ENCODE measurements at places on chromosomes 6 and 20. TPM values are rescaled to one million over a fixed set of nuclear protein-coding genes. Genes with fewer than 3 reads are reported as not detected.

DNA sequence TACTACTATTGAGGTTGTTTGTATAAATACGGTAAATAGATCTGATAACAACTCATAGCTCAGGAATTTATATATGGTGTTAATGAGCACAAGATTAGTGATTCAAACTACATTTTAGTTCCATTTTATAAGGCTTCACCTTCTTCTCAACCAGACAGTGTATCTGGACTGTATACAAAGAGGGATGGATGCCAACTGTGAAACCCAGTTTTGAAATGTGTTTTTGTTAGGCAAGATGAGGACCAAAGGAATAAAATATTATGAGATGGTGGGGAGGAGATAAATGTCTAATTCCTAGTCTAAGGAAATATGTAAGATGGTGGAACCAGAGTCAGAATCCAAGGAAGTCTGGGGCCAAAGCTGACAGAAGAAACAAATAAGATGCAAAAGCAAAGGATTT is 329.0 kb downstream of the GRIK2 start:
- DNase-seq = no peak

DNA sequence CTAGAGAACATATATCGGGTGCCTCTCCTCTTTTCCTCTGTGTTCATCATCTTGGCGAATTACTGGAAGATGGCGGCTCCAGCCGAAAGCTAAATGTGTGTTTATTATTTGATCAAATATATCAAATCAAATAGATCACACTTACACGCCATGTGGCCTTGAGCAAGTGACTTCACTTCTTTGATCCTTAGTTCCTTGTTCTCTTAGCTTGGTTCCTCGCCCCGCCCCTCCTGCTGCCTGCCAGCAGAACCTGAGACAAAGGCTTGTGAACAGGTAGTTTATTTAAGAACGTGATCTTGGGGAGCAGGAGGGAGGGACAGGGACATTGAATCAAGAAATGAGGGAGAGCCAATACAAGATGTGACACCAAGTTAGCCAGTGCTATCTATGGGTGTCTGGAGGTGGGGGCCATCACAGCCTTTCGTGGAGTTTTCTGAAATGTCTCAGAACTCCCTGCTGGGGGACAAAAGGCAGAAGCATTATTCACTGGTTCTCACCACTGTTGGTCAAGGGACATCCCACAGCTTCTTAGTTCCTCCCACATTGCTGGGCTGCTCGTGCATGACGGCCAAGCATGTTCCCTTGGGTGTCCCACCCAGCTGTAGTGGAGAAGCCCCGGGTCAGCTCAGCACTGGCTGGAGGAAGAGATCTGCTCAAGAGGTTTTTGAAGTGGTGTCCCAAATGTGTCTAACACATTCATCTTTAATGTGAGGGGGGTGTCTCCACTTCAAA is 44.9 kb upstream of the RNF24 start:
- no peak for DNase-seq

DNA sequence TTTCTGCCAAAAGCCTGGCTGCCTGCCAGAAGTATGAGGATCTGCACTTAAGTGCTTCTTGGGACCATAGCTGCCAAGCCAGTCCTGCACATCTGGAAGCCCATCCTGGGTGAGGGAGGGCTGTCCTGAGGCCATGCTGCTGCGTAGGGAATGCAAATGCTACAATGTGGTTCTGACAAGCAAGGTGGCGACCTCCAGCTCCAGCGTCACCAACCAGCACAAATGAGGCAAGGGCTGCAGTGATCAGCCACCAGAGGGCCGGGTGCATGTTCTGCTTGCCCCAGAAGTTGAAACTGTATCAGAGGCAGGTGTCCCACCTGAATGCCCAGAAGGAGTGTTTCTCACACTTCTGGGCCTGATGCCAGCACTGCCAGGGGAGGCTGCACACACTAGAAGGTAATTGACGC is 99.1 kb upstream of the KCNQ5 start:
- no peak for DNase-seq

GRCh38 chr6:1087154-1087843 is 224.6 kb upstream of the FOXQ1 start:
- DNase-seq = no peak

DNA sequence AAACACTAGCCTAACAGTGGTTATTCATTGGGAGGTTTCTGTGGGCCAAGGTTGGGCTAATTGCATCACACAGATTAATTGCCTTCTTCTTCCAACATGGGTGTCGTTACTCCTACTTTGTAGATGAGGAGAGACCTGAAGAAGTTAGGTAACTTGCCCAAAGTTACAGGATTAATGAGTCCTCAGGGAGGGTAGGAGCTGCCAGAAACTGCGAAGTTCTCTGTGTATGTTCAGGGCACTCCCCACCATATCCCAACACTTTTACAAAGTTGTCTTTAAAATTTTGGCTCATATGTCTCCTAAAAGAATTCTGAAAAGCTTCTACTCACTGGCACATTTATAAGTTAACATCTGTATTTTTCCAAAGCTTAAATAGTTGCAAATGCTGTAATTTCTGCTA is 323.5 kb upstream of the HSF2 start:
- DNase-seq = no peak

DNA sequence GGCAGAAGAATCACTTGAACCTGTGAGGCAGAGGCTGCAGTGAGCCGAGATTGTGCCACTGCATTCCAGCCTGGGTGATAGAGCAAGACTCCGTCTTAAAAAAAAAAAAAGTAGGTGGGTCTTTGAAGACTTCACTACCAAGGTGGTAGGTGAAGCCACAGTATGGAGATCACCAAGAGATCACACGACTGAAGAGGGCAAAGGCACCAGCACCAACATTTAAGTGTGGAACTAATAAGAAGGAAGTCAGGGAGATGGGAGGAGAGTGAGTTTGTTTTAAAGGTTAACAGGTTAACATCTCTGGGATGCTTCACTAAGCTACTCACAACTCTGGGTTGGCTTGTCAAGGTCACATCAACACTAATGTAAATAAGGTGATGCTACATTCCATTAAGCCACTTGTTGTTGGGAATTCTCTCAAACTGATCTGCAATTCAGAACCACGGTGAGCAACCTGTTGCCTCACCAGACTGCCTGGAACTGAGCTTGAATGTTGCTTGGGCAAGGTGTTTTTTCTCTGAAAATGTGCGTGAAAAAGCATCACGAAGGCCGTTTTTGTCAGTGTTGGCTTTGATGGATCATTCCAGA is 48.7 kb downstream of the KCTD20 start:
- DNase-seq = peak; percentile 31

- no peak for DNase-seq
Measured at GRCh38 chr6:9532621-9533557, 882.0 kb downstream of the TFAP2A start.

GRCh38 chr6:127148511-127148910 is 30.0 kb downstream of the RSPO3 start:
- DNase-seq = no peak

DNA sequence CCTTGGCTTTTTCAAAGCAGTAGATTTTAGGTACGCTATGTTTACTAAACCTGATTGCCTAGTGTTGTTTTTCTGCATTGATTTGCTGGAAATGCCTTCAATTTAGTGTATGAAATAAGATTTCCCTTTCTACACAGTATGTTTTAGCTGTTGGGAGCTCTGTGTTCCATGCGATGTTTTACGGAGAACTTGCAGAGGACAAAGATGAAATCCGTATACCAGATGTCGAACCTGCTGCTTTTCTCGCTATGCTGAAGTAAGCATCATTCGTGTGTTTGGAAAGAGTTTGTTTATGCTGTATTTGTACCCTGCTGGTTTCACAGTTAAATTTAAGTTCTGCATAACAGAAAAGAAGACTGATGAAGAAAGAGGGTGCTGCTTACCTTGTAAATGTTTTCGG is 1.9 kb downstream of the BTBD3 start:
- DNase-seq = no peak

DNA sequence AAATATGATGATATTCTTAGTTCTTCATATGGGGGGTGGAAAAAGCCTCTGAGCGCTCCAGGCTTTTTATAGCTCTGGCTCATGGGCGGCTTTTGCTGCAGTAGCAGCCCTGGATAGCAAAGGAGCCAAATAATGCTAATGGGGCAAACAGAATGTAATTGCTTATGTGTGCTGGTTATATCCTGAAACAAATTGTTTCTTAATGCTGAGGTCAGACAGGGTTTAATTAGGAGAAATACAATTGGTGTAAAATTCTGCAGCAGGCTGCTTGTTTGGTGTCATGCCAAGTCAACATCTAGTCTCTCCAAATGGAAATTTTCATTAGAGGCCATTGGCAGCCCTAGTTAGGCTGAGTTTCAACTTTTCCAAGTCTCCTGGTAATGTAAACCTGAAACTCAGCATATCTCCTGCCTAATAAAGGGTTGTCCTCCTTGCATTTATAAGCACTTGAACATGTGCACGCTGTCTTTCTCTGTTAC is 530.1 kb upstream of the NOX3 start:
- no peak for DNase-seq

DNA sequence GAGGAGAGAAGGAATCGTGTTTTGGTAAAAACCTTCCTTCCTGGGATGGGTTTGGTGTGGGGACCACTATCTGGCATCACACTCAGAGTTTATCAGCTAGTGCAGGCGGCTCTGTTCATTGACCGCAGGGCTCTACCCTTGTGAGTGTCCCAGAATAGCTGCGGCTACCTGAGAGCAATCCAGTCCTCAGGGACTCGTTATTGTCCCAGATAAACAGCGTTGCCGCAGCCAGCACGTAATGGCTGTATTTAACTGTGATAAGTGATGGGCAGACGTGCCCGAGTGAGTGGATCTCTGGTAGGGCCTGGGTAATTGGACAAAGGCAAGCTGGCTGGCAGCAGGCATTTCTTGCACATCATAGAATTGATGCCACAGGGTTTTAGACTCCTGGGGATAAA is 163.3 kb downstream of the SOBP start:
- DNase-seq = no peak

DNA sequence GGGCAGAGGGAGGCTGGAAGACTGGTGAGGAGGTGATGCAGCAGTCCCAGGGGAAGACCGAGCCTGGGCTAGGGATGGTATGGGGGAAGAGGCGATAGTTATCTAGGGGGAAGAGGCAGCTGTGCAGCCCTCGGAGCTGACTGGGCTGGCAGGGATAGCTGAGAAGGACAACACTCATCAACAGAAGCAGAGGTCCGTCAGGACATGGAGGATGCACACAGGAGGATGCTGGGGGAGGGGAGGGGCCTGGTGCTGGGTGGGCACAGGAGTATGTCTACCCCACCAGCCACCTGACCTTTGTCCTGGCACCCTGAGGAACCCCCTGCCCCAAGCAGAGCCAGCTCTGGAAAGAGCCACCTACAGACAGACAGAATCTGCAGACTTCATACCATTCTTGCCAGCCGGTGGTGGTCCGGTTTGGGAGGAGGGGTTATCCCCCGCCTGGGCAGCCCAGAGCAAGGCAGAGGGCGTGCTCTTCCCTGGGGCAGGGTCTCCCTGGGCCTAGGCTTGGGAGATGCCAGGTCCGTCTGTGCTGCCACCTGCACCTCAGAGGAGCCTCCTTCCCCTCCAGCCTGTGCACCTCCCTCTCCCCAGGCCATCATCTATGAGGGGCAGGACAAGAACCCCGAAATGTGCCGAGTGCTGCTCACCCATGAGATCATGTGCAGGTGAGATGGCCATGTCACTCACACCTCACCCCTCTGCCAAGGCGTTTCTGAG is 14.9 kb downstream of the EBF4 start:
- DNase-seq = no peak

- DNase-seq = no peak
Measured at GRCh38 chr20:2834401-2835110, 5.9 kb downstream of the PCED1A start.

- no peak for DNase-seq
Measured at GRCh38 chr6:161674930-161675682, 401.2 kb upstream of the AGPAT4 start.

DNA sequence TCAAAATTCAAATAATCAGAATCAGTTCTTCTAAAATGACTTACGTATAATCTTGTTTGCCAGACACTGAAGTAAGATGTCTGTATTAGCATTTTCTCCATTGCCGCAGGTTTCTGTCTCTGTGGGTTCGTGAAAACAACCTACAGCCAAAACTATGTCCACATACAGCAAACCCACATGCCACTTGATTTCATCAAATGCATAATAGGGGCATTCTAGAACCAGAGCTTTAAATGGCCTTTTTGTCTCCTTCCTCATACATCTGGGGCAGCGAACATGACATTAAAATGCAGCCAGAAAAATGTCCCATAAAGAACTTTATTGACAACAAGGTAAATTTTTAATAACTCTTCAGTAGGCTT is 90.2 kb upstream of the QKI start:
- DNase-seq = no peak

- no peak for DNase-seq
Measured at GRCh38 chr6:29561091-29561490, 1.6 kb upstream of the UBD start.

DNA sequence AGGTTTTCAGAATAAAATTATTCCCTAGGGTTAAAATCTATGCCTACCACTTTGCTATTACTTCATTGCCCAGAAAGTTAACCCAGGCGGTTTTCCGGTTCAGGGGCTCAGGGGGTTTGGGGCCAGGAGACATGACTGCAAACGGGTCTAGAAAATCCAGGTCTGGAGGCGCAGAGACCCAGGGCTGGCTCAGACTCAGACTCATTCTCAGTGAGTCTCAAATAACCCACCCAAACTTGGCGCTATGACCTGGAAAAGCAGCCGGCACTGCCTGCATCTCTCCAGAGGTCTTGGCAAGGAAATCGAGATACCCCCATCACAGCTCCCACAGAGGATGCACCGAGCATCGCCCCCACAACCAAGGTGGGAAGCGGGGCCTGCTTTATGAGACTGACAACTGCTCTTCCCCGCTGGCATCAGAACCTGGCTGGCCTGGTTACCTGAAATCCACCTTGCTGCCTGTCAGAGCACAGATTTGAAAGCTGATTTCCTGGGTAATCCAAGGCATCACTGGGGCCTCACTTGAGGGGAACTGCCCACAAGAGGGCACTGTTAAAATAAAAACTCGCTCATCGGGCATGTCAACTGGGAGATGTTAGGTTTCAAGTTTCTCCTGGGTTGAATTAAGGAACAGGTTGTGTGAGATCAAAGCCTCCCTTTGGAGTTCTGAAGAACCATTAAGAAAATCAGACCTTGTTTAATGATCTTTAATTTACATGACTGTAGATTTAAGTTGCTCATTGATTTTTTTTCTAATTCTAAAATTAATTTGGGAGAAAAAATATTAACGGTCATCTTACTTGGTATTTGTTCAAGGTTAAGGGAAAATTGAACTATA is 55.1 kb downstream of the KIF16B start:
- DNase-seq = peak; percentile 42

DNA sequence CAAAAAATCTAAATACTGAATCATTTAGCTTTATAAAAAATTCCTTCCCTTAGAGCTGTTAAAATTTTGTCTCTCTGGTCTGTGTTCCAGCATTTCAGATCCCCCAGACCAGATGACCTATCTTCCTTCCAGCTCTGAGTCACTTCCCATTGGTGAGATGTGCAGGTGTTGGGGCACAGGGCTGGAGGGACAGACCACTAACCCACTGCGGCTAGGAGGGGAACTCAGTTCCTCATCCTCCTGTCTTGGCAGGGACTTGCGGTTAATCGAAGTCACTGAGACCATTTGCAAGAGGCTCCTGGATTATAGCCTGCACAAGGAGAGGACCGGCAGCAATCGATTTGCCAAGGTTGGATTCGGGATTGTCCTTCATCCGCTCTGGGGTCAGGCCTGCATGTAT is 6.0 kb downstream of the CNPY3 start:
- DNase-seq = no peak

The RIPPLY2 gene
- not detected for total RNA-seq

The MAP7 gene
- total RNA-seq = 0.36 TPM

The NRSN1 gene
- not detected for total RNA-seq

The TAF11 gene
- total RNA-seq = 24.2 TPM

Data from IMR-90 (cell line).